ENCODE measurements at places on chromosomes 1 and 21.

- DNase-seq, result no peak
Measured at GRCh38 chr1:194774535-194774934, 1588.1 kb upstream of the B3GALT2 start.

DNA sequence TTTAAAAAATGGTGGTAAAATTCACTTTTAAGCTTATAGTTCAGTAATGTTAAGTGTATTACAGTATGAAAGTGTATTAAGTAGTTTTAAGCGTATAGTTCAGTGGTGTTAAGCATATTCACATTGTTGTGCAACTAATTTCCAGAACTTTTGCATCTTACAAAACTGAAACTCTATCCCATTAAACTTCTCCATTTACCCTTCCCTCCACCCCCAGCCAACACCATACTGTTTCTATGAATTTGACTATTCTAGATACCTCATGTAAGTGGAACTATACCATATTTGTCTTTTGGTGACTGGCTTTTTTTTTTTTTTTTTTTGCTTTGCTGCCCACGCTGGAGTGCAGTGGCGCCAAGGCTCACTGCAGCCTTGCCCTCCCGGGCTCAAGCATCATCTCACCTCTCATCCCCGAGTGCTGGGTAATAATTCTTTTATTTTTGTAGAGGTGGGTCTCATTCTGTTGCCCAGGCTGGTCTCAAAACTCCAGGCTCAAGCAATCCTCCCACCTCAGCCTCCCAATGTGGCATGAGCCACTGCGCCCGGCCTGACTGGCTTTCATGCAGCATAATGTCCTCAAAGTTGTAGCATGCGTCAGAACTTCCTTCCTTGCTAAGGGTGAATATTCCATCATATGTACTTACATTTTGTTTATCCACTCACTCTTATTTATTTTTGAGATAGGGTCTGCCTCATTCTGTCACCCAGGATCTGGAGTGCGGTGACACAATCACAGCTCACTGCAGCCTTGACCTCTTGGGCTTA, 45.1 kb upstream of the BMP8B start:
- no peak for DNase-seq

GRCh38 chr1:35285771-35286606, 17.5 kb downstream of the ZMYM4 start:
- DNase-seq, result peak; percentile 33

- peak; percentile 60 for DNase-seq
Measured at GRCh38 chr1:241834733-241835377, 13.1 kb upstream of the EXO1 start.

GRCh38 chr1:110765640-110766335, 91.0 kb upstream of the KCNA3 start:
- peak; percentile 80 for DNase-seq

Data from trophoblast cell (in vitro differentiated cells and primary cell).